Breast epithelium (tissue), 4 donors: ENCODE measurements at places on chromosomes 5 and 9. TPM values are rescaled to one million over a fixed set of nuclear protein-coding genes. Genes with fewer than 3 reads are reported as not detected.

DNA sequence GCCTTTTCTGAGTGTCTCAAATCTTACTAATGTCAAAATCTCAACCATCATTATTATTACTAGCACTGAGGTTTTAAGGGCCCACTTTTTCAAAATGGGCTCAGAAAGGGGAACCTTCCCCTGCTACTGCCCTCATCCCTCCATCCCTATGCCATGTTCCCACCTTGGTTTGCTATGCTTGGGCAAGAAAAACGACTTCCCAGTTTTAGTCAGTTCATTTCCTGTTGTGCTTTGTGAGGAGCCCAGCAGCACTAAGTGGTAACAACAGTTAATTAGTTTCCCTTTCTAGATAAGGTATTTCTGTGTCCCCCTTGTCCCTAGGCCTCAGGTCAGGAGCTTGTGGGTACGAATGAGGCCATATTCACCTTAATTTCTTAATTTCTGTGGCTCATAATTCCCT, 595.2 kb downstream of the RAB3C start:
- DNase-seq: no peak
- no peaks in the 10 kb centered on the region for H3K27me3 ChIP-seq
- H3K4me3 ChIP-seq: no peak overlapping the region
- H3K36me3 ChIP-seq: no peaks in the 10 kb centered on the region
- no peaks in the 10 kb centered on the region for H3K4me1 ChIP-seq
- H3K27ac ChIP-seq: no peak overlapping the region

- H3K27me3 ChIP-seq: no peaks in the 10 kb centered on the region
- no peaks in the 10 kb centered on the region for H3K4me1 ChIP-seq
- no peak overlapping the region for H3K4me3 ChIP-seq
- H3K27ac ChIP-seq: no peak overlapping the region
- H3K36me3 ChIP-seq: peaks cover 6% of the 10 kb centered on the region
Observed at GRCh38 chr9:137833721-137834613, 43.6 kb upstream of the CACNA1B start.

GRCh38 chr9:126491568-126491879, 122.2 kb upstream of the LMX1B start:
- no peaks in the 10 kb centered on the region for H3K4me1 ChIP-seq
- no peak for DNase-seq
- H3K27me3 ChIP-seq: no peaks in the 10 kb centered on the region
- H3K4me3 ChIP-seq: no peak overlapping the region

HSPB3 gene
- total RNA-seq: not detected
